ENCODE measurements at places on chromosomes 5 and 9. TPM values are rescaled to one million over a fixed set of nuclear protein-coding genes. Genes with fewer than 3 reads are reported as not detected.

DNA sequence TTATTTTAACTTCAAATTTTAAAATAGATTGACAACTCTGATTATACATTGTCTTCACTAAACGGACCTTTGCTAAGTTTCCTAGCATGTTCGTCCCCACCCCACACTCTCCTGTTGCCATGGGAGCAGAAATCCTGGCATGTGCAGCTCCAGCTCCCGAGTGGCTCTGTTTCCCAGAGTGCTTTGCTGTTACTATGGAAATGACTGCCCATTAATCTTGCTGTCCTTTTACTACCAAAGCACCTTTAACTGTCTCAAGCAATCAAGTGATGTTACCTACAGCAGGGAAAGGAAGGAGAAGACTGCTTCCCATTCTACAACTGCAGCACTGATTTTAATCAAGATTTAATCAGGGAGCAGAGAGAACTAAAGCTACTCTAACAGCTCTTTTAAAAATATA, 212.0 kb upstream of the KIF2A start:
- no peak for DNase-seq

DNA sequence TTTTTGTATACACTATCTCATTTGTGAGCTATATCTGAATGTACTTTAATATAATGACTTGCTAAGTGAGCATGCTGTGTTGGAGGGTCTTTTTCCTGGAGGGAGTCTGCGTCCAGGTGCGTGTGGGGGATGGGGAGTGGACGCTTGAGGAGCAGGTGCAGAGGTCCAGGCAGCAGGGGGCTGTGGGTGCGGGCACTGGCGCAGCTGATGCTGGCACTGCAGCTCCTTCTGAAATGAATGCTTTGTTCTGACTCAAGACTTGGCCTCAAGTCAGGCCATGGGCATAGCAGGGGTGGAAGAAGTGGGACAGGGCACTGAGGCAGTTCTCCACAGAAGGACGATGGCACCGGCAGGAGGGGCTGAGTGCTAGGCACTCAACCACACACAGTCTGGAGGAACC, 165.7 kb upstream of the IRX1 start:
- no peak for DNase-seq

GRCh38 chr9:15965246-15965745, 412.5 kb downstream of the CCDC171 start:
- DNase-seq, result no peak

- DNase-seq, result no peak
Observed at GRCh38 chr5:42963412-42963811, 76.7 kb downstream of the ANXA2R start.

DNA sequence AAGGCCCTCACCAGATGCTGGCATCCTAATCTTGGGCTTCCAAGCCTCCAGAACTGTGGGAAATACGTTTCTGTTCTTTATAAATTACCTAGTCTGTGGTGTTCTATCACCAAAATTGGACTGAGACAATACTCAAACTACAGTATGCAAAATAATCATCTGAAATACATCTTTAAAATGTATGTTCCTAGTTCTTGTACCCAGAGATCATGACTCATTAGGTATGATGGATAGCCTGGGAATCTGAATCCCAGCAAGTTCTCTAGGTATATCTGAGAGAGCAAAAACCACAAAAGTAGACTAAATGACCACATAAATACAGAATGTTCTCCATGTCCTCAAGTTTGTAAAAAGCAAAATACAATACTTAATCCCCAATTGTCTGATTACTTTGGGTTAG, 166.3 kb downstream of the YIPF5 start:
- no peak for DNase-seq

- DNase-seq, result no peak
Observed at GRCh38 chr5:21783074-21783679, 1070.0 kb downstream of the CDH12 start.

- DNase-seq, result no peak
Observed at GRCh38 chr5:83096660-83097339, 19.5 kb downstream of the XRCC4 start.

- DNase-seq, result no peak
Observed at GRCh38 chr5:166979307-166979895, 1312.0 kb upstream of the WWC1 start.

DNA sequence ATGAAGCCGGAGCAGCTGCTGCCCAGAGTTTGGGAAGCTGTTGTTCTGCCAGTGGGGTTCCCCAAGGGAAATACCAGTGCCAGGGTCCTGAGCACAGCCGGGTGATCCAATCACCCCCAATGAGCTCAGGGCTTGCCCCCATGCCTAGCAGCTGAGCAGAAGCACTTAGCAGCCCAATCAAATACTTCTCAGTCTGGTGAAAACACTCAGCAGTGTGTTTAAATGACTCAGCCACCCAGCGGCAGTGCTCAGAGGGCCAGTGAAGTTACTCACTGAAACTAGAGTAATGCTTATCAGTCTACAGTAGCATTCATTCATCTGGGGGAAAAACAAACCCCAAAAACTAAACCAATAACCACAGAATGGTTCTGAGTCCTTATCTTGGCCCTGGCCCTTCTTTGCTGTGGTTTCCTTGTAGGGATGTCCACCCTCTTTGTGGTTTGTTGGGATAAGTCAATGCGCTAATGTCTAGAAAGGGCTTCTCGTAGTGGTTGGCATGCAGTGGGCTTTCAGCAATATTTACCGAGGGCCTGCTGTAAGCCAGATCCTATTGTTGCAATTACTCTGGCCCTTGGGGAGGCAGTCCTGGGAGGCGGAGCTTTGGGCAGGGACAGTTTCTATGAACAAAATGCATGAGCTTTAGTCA, 43.1 kb downstream of the LHX2 start:
- no peak for DNase-seq

- DNase-seq, result no peak
Observed at GRCh38 chr9:137044502-137045177, 1.3 kb downstream of the NPDC1 start.

GRCh38 chr9:36501727-36502126, 71.0 kb upstream of the MELK start:
- DNase-seq, result no peak

- no peak for DNase-seq
Observed at GRCh38 chr5:57675236-57675635, 192.6 kb upstream of the ACTBL2 start.

DNA sequence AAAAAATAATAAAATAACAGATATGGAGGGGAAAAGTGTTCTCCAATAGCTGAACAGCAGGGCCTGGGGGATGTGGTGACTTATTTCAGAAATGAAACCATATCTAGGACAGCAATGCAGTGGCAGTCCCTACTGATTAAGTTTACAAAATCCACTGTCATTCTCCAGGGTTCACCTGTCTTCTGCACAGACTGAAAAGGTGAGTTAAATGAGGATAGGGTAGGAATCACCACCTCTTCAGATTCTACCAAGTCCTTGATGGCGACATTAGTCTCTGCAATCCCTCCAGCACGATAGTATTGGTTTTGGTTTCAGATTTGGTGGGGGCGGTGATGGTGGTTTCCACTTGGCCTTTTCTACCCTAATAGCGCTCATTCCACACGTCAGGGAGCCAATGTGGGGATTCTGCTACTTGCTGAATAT, 32.3 kb upstream of the NPM1 start:
- no peak for DNase-seq

GRCh38 chr5:115751176-115751575, 65.3 kb downstream of the CDO1 start:
- no peak for DNase-seq

- DNase-seq, result no peak
Observed at GRCh38 chr9:101047848-101048397, 19.4 kb downstream of the PLPPR1 start.

DNA sequence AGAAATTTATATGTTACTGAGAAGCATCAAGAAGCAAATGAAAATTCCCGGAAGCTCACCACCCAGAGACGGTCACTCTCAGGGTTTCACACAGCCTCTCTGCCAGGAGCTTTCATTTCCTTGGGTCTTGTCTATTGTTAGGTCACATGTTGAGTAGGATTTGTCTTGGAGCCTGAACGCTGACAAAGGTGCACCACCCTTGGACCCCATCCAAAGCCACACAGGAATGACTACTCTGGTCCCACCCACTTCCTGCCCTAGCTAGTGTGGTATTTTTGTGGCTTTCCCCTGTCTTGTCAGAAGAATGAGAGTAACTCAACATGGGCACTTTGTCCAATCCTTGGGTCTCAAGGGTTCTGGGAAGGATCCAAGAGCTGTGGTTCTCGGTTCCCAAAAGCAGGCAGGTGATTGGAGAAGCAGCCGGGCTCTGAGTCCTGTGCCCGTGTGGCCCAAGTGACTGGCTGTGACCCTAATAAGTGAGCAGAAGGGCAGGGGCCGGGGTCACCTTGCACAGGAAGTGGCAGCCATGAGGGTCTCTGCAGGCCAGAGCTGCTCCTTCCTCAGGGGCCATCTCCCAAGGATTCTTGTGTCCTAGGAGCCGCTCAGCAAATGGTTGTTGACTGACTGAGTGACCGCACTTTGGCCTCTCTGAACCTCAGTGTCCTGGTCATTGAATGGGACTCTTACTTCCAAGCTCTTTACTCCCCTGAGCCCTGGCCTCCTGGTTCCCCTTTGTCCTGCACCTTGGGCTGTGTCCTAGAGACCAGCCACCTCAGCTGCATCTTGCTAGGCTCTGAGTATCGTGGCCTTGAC, 6.9 kb downstream of the FGD3 start:
- DNase-seq, result no peak

DNA sequence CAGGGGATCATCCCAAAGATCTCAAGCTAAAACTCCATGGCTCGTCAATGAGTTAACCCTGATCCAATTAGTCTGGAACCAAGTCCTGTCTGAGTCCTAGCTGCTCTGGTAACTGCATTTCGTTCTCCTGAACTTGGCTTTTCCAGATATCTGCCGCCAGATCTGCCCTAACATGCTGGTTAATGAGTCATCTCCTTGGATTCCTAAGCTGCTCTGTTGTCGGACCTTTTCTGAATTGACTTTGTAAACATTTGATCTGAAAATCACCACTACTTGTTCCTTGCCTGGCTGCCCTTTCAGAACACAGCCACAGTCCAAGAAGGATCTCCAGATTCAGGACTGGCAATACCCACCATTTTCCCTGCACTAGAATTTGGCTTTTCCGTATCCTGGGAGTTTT, 473.0 kb downstream of the ZSWIM6 start:
- no peak for DNase-seq

DNA sequence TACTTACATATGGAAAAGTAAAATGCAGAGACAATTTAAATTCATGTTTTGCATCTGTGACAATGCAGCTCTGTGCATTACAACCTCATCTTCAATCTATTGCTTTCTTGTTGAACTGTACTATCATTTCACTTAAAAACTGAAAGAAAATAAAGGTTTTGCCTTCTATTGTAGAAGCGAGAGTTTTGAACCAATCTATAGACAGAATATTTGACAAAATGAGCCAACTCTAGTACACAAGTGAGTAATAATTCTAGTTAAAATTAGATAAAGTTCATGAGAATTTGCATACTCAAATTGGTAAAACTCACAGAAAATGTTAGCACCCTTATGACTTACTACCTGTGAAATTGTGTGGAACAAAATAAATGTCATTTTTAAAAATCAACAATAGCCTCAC, 123.7 kb downstream of the EDIL3 start:
- no peak for DNase-seq

The CARTPT gene
- total RNA-seq, result not detected

The SAPCD2 gene
- total RNA-seq, result 0.33 TPM

The LHX3 gene
- total RNA-seq, result not detected

The ENTREP1 gene
- 6.5 TPM for total RNA-seq

The MYMK gene
- total RNA-seq, result not detected

The IL7R gene
- 4.2 TPM for total RNA-seq

The TMC1 gene
- total RNA-seq, result 1.00 TPM

The RBM27 gene
- total RNA-seq, result 18.6 TPM

The TRPM6 gene
- total RNA-seq, result 1.0 TPM
